ENCODE measurements at places on chromosomes 5 and 9.

GRCh38 chr5:107980923-107981692 is 310.4 kb upstream of the EFNA5 start:
- DNase-seq, result no peak

DNA sequence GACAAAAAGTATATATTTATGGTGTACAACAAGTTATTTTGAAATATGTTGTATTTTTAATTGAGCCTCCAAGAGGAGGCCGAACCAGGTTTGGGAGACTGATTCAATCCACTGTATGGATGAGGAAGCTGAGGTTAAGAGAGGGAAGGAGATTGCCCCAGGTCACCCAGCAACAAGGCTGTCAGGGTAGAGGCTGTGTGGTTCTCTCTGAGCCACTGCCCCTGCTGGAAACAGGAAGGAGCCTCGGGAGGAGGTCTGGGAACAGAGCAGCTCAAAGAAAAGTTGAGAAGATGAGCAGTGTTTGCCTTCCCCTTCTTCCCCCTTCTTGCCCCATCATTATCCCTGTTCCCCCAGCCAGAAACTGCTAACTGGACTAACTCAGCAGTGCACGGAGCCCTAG is 6.6 kb upstream of the FAT2 start:
- no peak for DNase-seq

- no peak for DNase-seq
Measured at GRCh38 chr5:90612919-90613318, 54.3 kb downstream of the ADGRV1 start.

DNA sequence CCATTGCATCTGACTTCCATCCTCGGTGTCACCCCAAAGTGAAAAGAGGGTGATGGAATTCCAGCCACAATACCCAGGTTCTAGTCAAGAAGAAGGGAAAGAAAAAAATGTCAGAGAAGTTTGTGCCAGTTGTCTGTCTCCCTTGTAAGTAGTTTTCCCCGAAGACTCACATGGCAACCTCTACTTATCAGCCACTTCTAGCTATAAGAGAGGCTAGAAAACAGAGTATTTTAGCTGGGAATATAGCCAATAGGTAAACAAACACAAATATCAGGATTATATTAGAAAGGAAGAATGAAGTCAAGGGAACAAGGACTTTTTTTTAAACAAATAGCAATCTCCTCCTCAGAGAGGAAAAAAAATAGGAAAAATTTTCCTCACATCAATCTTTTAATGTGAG is 12.2 kb upstream of the ISL1 start:
- DNase-seq, result no peak

DNA sequence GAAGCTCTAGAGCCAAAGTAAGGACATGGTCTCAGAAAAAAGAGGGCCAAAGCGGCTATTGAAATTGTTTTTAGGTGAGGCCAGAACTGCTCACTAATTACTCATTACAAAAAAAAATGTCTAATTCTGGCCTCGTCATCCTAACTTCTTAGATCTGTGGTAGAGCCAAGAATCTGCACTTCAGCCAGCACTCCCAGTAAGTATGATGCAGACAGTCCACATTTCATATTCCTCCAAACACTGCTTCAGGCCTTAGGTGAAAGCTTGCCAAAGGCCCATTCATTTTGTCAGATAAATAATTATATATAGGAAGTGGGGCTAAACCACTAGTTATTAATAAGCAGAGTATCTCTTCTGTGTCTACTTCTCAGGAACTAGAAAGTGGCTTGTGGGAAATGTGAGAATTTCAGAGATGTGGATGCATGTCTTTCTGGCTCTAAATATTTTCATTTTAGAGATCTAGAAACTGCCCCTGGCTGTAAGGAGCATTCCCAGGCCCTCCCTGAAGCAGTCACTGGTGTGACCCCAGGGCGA is 554.0 kb downstream of the TLE4 start:
- no peak for DNase-seq

GRCh38 chr5:9067154-9067553 is 478.7 kb downstream of the SEMA5A start:
- no peak for DNase-seq
